Lower lobe of right lung (tissue), 2 donors: ENCODE measurements at places on chromosomes 1 and 21. TPM values are rescaled to one million over a fixed set of nuclear protein-coding genes. Genes with fewer than 3 reads are reported as not detected.

GRCh38 chr1:180923887-180924286 is 11.2 kb downstream of the KIAA1614 start:
- H3K36me3 ChIP-seq, result no peaks in the 10 kb centered on the region
- H3K27ac ChIP-seq, result no peak overlapping the region
- H3K27me3 ChIP-seq, result no peaks in the 10 kb centered on the region
- no peak for DNase-seq
- H3K4me1 ChIP-seq, result peaks cover 21% of the 10 kb centered on the region

GRCh38 chr1:198775606-198776005 is 136.8 kb downstream of the PTPRC start:
- no peak for DNase-seq
- H3K4me3 ChIP-seq, result no peak overlapping the region
- peak overlapping the region; percentile 77 for H3K27ac ChIP-seq
- peaks cover 4% of the 10 kb centered on the region for H3K4me1 ChIP-seq
- H3K27me3 ChIP-seq, result no peaks in the 10 kb centered on the region
- no peaks in the 10 kb centered on the region for H3K36me3 ChIP-seq

Gene VPS13D
- 81.7 TPM for total RNA-seq

Gene POMGNT1
- total RNA-seq, result 59.3 TPM

GRCh38 chr1:47688461-47689296 is 250.8 kb downstream of the FOXD2 start:
- peaks cover 10% of the 10 kb centered on the region for H3K27me3 ChIP-seq
- no peak for DNase-seq
- H3K36me3 ChIP-seq, result no peaks in the 10 kb centered on the region
- H3K4me1 ChIP-seq, result no peaks in the 10 kb centered on the region
- no peak overlapping the region for H3K4me3 ChIP-seq

Gene CFHR3
- total RNA-seq, result 0.24 TPM

Gene HMGCS2
- total RNA-seq, result 0.32 TPM

DNA sequence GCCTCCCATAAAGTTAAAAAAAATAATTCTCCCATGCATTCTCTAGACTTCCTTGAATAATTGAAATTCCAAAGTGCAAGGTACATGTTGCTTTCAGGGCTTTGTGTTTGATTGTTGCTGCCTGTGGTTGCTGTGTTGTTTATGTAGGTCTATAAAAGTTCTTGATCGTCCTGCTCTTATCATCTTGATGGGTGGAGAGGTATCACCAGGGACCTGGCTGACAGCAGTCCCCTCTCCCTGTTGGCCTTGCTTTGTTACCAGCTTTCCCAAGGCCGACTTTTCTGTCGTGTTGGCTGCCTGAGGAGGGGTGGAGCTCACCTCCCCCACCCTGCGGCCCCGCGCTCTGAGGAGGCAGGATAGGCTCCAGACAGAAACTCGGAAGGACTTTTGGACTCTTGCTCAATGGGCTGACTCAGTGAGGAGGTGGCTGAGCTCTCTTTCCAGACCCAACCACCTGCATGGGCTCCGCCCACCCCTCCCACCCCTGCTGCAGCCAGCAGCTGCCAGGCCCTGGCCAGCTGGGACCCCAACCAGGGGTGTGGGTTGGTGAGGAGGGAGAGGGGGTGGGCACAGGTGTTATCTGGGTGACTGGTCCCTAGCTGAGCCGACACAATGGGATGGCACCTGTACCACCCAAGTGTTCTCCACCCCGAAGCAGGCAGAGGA is 2.0 kb downstream of the INAVA start:
- H3K4me3 ChIP-seq, result peak overlapping the region; percentile 44
- peaks cover 5% of the 10 kb centered on the region for H3K4me1 ChIP-seq
- peak overlapping the region; percentile 9 for H3K27ac ChIP-seq
- peak; percentile 64 for DNase-seq
- H3K27me3 ChIP-seq, result peaks cover 4% of the 10 kb centered on the region

Gene CATSPER4
- not detected for total RNA-seq

DNA sequence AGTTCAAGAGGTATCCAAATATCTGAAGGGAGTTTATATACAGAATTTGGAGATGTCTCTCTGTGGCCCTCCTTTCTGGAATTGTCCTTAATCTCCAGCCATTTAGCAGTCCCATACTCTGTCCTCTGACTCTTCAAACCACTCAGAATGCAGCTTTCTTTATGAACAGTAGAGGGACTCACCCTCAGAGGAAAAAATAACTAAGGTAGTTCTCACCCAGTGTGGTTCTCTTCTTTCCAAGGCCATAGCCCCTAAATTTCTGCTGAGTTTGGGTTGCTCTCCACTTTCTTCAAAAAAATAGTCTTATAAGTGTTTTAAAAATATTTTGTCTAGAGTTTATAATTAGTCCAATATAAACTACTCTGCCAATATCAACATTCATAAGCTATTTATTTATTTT is 369.7 kb downstream of the MATN1 start:
- no peaks in the 10 kb centered on the region for H3K4me1 ChIP-seq
- no peak overlapping the region for H3K27ac ChIP-seq
- peaks cover 3% of the 10 kb centered on the region for H3K27me3 ChIP-seq
- H3K4me3 ChIP-seq, result no peak overlapping the region
- H3K36me3 ChIP-seq, result no peaks in the 10 kb centered on the region

GRCh38 chr21:39384674-39385298 is 35.9 kb upstream of the HMGN1 start:
- no peak for DNase-seq
- H3K4me3 ChIP-seq, result no peak overlapping the region
- no peaks in the 10 kb centered on the region for H3K36me3 ChIP-seq

Gene RAVER2
- 12.0 TPM for total RNA-seq

Gene SAMD13
- total RNA-seq, result 2.2 TPM

Gene RIPK4
- total RNA-seq, result 8.7 TPM

DNA sequence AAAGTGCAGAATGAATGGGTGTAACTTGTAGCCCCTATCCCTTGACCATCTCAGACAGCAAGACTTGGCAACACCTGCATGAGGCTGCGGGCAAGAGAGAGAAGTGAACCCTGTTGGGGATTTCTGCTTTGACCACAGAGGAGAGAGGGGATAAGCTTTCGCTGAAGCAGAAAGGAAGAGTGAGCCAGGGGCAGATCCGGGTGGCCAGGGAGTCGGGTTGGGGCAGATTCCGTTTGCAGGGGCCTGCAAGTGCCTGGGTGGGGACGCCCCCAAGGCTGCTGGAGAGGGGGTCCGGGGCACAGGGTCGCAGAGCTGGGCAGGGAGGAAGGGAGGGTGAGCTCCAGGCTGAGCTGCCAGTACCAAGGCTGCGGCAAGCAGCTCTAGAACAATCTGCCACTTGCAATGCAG is 25.3 kb upstream of the PIK3CD start:
- peaks cover 12% of the 10 kb centered on the region for H3K27me3 ChIP-seq
- DNase-seq, result no peak
- H3K36me3 ChIP-seq, result no peaks in the 10 kb centered on the region
- no peak overlapping the region for H3K27ac ChIP-seq
- H3K4me3 ChIP-seq, result peak overlapping the region; percentile 40
- peaks cover 27% of the 10 kb centered on the region for H3K4me1 ChIP-seq

Gene BSND
- total RNA-seq, result not detected

DNA sequence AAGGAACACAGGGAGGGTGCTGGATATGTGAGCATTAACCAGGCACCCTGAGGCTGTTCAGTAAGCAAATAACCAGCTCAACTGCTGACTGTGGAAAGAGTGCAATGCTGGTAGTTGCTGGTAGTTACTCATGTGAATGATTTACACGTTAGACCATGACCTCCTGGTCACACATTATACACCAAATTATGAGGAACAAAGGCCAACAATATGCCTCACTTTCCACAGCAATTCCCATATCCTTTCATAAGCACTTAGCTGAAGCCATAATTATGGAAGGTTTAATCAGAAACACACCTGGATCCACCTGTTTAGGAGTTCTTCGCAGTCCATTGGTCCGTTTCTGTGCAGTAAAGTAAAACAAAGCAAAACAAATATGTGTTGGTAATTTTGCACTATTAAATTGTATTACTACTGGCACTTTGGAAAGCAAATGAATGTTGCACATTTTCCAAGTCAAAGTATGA is 281.8 kb downstream of the VAV3 start:
- no peak overlapping the region for H3K4me3 ChIP-seq
- no peaks in the 10 kb centered on the region for H3K36me3 ChIP-seq
- no peak overlapping the region for H3K27ac ChIP-seq
- no peak for DNase-seq
- H3K4me1 ChIP-seq, result no peaks in the 10 kb centered on the region

GRCh38 chr1:115114308-115114707 is 25.0 kb upstream of the TSPAN2 start:
- no peak overlapping the region for H3K27ac ChIP-seq
- no peak overlapping the region for H3K4me3 ChIP-seq
- H3K36me3 ChIP-seq, result no peaks in the 10 kb centered on the region
- H3K4me1 ChIP-seq, result no peaks in the 10 kb centered on the region
- H3K27me3 ChIP-seq, result peaks cover 2% of the 10 kb centered on the region
- DNase-seq, result no peak

GRCh38 chr1:242847390-242847993 is 323.0 kb upstream of the PLD5 start:
- no peak overlapping the region for H3K4me3 ChIP-seq
- no peaks in the 10 kb centered on the region for H3K36me3 ChIP-seq
- H3K27me3 ChIP-seq, result no peaks in the 10 kb centered on the region
- no peak for DNase-seq
- H3K27ac ChIP-seq, result no peak overlapping the region

DNA sequence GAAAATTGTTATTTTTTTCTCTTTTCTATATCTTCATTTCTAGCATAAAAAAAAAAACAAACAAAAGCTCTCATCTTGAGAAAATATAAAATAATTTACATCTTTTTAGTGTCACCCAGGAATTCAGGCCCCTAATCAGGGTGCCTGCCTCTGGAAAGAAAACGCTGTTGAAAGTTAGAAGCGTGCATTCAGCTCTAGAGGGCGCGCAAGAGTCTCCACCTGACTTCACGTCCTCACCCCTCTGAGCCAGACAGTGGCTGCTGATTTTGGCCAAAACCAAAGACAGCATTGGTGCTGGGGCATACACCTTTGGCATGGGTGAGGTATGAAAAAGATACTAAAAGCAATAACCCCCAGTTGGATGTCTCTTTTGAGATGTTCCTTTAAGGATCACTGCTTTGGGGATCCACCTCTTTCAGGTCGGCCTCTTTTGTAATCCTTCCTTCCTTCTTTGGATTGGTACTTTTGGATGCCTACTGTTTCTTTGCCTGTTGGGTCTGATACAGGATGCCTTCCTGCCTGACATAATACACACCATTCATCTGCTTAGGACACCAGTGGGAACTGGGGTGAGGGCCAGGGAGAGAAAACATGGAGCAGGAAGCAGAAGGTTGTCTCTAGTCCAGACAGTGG is 77.6 kb upstream of the CHRM3 start:
- DNase-seq, result peak; percentile 45
- no peaks in the 10 kb centered on the region for H3K4me1 ChIP-seq
- H3K27ac ChIP-seq, result no peak overlapping the region
- no peaks in the 10 kb centered on the region for H3K36me3 ChIP-seq

Gene RBP7
- total RNA-seq, result 8.5 TPM

DNA sequence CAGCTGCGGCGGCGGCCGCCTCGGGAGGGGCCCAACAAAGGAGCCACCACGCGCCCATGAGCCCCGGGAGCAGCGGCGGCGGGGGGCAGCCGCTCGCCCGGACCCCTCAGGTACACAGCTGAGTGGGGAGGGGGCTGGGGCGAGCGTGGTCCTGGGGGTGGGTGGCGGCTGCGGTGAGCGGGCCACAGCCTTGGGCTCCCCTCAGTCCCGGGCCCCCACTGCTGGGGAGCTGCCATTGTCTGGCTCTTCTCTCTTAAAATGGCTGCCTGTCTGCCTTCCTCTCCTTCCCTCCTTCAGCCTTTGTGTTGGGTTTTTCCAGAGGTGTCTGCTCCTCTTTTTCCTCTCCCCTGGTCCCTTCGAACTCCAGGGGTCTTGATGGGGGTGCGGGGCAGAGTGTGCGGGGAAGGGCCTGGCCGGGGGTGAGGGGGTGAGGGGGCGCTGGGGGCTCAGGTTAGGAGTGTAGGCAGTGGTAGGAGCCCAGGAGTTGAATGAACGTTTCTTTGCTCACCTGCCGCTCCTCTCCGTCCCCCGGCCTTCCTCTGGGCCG is 1.7 kb downstream of the ARID1A start:
- peak overlapping the region; percentile 95 for H3K27ac ChIP-seq
- no peak for DNase-seq
- peak overlapping the region; percentile 83 for H3K4me3 ChIP-seq
- H3K4me1 ChIP-seq, result peaks cover 63% of the 10 kb centered on the region
- H3K27me3 ChIP-seq, result no peaks in the 10 kb centered on the region

Gene TMEM81
- 4.1 TPM for total RNA-seq

Gene TPTE
- total RNA-seq, result not detected

- no peaks in the 10 kb centered on the region for H3K4me1 ChIP-seq
- H3K36me3 ChIP-seq, result peaks cover 59% of the 10 kb centered on the region
- H3K4me3 ChIP-seq, result no peak overlapping the region
- H3K27me3 ChIP-seq, result no peaks in the 10 kb centered on the region
Measured at GRCh38 chr1:200856716-200857357, 15.9 kb upstream of the GPR25 start.

Gene TMPRSS2
- total RNA-seq, result 87.7 TPM

GRCh38 chr1:22184892-22185612 is 42.2 kb upstream of the WNT4 start:
- DNase-seq, result peak; percentile 65
- no peak overlapping the region for H3K27ac ChIP-seq
- H3K27me3 ChIP-seq, result peaks cover 28% of the 10 kb centered on the region
- no peak overlapping the region for H3K4me3 ChIP-seq
- no peaks in the 10 kb centered on the region for H3K4me1 ChIP-seq

DNA sequence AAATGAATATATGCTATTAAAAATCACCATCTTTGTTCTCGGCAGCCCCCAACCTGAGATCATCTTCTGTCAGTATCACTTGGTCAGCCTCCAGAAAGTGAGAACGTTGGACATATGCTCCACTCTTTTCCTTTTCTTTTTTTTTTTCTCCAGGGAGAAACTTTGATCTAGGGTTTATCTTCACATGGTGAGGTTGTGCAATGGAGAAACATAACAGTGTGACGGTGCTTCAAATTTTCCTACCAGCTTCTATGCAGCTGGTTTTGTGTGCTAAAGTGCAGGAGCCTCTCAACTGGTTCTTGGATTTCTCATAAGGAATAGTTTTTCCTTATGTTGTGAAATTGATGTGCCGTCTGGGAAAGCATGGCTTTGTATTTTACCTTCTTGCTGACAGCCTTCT is 1202.9 kb downstream of the NCAM2 start:
- H3K27me3 ChIP-seq, result no peaks in the 10 kb centered on the region
- no peaks in the 10 kb centered on the region for H3K36me3 ChIP-seq
- no peaks in the 10 kb centered on the region for H3K4me1 ChIP-seq
- no peak overlapping the region for H3K4me3 ChIP-seq

GRCh38 chr1:116290085-116290705 is 82.8 kb upstream of the ATP1A1 start:
- no peaks in the 10 kb centered on the region for H3K27me3 ChIP-seq
- H3K36me3 ChIP-seq, result no peaks in the 10 kb centered on the region
- peaks cover 4% of the 10 kb centered on the region for H3K4me1 ChIP-seq
- H3K4me3 ChIP-seq, result no peak overlapping the region
- no peak for DNase-seq
- H3K27ac ChIP-seq, result no peak overlapping the region

DNA sequence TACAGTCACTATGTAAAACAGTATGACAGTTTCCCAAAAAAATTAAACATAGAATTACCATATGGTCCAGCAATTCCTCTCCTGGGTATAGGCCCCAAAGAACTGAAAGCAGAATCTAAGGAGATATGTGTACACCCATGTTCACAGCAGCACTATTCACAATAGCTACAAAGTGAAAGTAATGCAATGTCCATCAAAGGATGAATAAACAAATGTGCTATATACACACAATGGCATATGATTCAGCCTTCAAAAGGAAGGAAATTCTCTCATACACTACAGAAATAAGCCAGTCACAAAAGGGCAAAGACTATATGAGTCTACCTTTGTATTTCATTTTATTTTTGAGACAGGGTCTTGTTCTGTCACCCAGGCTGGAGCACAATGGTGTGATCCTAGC is 120.4 kb downstream of the TOMM20 start:
- no peaks in the 10 kb centered on the region for H3K27me3 ChIP-seq
- no peak for DNase-seq
- H3K36me3 ChIP-seq, result no peaks in the 10 kb centered on the region
- peaks cover 16% of the 10 kb centered on the region for H3K4me1 ChIP-seq
- no peak overlapping the region for H3K4me3 ChIP-seq
- H3K27ac ChIP-seq, result no peak overlapping the region
